ENCODE measurements at places on chromosomes 5 and 9. TPM values are rescaled to one million over a fixed set of nuclear protein-coding genes. Genes with fewer than 3 reads are reported as not detected.

BAAT gene
- total RNA-seq, result under 0.01 TPM

OBP2B gene
- not detected for total RNA-seq

RAB3C gene
- total RNA-seq, result 46.5 TPM

GRCh38 chr5:76816110-76816831 is 2.6 kb upstream of the F2RL1 start:
- DNase-seq, result no peak

DNA sequence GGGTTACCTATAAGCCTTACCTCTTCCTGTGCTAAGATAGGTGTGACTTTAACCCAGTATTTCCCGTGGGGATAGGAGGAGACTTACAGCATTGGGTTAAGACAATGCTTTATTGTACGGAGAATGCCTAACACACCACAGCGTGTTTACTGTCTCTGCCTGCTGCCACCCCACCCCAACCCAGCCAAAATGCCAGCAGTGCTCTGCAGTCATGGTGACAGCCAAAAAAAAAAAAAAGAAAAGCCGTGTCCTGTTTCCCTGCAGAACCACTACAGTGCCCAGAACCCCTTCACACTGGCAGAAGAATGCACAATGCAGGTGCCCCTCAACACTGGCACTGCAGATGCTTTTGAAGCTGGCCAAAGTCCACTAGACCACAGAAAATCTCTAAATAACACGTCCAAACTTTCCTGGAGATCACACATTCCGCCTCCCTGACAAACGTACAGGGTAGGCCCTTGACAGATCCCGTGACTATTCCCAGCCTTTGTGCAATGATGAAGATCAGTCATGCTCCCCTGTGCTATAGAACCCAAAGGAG is 102.2 kb downstream of the SERINC5 start:
- no peak for DNase-seq

SLC46A2 gene
- total RNA-seq, result not detected

GRCh38 chr9:133125941-133126696 is 5.1 kb upstream of the RALGDS start:
- no peak for DNase-seq

WNT8A gene
- total RNA-seq, result 0.82 TPM

EGFL7 gene
- 12.6 TPM for total RNA-seq

- no peak for DNase-seq
Observed at GRCh38 chr5:93280518-93280917, 300.5 kb downstream of the NR2F1-AS1 start.

PPIC gene
- total RNA-seq, result 2.9 TPM

DNA sequence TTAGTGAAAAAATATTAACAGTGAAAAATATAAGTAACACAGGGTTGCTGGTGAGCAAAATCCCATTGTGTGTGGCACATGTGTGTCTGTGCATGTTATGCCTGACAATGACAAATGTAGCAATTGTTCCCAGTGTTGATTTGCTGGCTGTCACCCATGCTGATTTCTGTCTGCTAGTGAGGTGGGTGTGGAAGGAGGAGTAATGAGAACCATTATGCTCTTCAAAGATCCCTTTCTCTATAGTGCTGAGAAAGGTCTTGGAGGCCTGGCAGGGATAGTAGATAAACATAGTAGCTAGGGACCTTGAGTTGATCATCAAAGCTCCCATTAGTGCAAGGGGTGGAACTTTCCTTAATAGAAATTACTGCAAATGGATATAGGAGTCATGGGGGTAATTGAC is 152.5 kb upstream of the CLINT1 start:
- no peak for DNase-seq

- no peak for DNase-seq
Observed at GRCh38 chr5:135396459-135397055, 2.5 kb downstream of the MACROH2A1 start.
